ENCODE measurements at places on chromosomes 6 and 20.
A peak's percentile ranks its signal among the peaks of the same experiment; 100 is the strongest.

GRCh38 chr20:59276938-59277337 is 23.5 kb upstream of the EDN3 start:
- DNase-seq, result no peak

- no peak for DNase-seq
Observed at GRCh38 chr6:38713812-38714211, 1.3 kb upstream of the DNAH8 start.

DNA sequence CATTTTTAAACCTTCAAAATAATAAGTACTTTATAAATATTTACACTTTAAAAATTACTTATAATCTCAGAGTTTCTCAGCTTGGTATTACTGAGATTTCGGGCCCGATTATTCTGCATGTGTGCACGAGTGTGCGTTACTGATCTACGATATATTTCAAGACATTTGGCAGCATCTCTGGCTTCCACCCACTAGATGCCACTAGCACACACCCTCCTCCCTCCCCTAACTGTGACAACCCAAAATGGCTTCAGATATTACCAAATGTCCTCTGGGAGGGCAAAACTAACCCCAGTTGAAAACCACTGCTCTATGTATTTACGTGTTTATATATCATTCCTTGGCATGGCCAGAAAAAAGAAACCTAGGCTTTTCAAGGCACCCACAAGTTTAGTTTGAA is 95.9 kb downstream of the FYN start:
- DNase-seq, result peak; percentile 52

DNA sequence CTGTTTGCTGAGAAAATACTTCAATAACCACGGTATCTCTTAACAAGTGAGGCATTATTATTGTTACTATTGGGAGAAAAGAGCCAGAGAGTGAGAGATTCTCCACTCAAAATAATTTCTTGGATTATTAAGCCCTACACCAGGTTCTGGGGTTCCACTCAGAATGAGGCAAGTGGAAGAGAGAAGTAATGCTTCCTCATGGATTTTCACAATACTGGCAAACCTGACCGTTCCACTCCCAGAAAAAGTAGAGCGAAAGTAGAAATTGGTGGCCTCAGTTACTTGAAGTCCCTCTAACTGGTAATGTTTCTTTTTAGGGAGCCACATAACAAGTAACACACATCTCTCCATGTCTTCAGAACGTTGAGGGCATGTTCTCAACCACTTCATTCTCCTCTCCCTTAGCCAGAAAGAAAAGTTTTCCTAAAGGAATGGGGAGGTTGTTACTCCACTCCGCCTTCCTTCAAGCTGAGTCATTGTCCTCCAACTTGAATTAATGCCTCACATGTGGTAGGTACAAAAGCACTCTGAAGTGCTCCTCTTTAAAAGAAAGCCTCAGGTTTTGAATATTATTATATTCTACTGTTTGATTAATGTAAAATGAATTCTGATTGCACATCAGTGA is 1.9 kb downstream of the BAG2 start:
- DNase-seq, result peak; percentile 9

DNA sequence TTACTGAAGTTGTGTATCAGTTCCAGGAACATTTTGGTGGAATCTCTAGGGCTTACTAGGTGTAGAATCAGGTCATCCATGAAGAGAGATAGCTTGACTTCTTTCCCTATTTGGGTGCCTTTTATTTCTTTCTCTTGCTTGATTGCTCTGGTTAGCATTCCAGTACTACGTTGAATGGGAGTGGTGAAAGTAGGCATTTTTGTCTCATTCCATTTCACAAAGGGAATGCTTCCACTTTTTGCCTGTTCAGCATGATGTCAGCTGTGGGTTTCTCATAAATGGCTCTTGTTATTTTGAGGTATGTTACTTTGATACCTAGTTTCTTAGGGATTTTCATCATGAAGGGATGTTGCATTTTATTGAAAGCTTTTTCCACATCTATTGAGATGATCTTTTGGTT is 195.3 kb downstream of the MOXD1 start:
- no peak for DNase-seq

GRCh38 chr6:63635215-63635587 is 401 bp upstream of the PHF3 start:
- DNase-seq, result no peak

DNA sequence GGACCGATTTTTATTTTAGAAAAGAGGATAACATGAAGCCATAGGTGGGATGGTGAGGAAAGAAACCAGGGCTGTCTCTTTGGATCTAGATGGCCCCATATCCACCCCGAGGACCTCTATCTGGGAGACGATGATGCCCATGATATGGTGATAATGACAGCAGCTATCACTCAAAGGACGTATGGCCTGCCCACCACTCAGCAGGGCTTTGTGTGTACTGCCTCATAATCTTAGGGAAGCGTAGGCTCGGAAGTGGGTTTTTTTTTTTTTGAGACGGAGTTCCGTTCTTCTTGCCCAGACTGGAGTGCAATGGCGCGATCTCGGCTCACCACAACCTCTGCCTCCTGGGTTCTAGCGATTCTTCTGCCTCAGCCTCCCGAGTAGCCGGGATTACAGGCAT is 8.2 kb upstream of the TAF8 start:
- DNase-seq, result no peak

DNA sequence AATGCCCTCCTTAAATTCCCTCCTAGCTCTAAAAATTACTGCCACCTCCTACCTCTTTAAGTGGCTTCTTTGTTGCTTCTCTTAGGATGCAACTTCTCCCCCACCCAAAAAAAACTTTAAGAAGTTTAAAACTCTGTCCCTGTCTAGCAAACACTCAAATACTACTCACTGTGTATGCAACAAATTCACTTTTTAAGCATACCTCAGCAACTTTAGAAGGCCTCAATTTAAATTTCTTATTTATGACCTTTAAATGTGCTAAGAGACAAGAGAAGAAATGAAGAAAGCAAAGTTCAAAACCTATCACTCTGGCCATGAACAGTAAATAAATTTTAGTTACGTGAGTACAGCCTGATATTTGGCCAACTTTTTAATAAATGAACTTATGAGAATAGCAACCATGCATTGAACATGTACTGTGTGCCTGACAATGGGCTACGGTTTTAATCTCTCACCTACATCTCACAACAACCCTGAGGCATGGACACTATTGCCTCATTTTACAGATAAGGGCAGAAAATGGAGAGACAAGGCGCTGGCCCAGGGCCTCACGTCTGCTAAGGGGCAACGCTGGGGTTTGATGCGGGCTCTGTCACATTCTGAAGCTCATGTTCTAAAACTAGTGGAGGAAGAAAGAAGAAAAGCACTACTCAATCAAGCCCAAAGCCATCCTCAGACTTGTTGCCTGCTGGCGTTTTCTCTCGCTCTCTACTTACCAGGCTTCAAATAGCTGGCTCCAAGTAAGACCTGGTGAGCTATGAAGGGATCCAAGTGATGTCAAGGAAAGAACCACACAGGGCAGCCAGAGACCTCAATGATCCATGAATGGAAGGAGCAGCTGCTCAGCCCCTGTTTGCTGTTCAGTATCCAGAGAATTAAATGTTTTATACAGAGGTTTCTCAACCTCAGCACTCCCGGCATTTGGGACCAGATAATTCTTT is 99.8 kb downstream of the TBC1D7 start:
- no peak for DNase-seq

All from retina (tissue), 1 donor.